NCI-H2081 (cell line): ENCODE measurements at places on chromosomes 7 and 10.

DNA sequence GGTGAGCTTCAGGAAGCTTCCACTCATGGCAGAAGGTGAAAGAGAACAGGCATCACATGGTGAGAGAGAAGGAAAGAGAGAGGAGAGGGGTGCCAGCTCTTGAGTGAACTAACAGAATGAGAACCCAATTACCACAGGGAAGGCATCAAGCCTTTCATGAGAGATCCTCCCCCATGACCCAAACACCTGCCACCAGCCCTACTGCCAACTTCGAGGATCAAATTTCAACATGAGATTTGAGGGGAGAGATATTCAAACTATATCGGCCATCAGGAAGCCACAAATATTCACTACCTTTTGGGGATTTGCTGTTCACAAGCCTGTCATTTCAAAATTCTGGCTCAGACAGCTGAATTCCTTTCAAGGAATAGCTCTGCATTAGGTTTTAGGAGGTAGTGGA lies 39.9 kb upstream of the SMNDC1 start:
- no peak for DNase-seq

DNA sequence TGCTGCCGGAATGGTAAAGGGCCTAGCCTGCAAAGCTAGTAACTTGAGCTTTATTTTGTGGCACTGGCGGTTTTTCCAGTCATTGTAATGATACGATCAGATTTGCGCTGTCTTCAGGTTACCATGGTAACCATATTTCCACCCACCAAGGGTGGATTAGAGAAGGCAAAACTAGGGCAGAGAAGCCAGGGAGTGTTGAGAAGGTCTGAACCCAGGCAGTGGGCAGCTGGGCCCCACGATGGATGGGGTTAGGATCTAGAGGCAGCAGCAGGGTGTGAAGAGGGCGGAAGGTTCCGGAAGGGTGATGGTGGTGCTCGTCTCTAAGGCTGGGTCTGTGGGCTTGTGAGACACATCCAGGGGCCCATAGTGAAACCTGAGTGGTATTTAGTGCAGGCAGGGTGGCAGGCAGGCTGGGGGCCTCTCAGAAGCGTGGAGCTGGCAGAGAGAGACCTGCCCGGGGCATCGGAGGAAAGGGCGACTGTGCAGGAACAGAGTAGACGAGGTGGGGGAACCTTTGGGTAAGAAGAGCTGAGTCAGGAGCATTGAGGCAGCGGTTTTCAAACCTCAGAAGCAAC lies 87.9 kb upstream of the GTF2I start:
- no peak for DNase-seq

DNA sequence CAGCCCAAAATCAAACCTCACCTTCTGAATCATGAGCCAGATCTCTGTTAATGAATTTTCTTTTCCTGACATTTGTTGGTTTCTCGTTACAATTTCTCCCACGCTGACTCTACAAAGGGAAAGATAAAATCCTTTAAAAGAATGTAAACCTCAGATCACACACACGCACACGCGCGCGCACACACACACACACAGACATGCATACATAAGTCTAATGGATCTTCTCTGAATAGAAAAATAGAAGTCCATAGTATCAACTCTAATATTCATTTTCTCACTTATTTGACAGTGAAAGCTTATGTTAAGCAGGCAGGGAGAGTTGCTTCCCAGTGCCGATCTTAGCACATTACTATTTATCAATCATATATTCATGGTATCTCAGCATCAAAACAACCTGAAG lies 1.4 kb downstream of the ETV1 start:
- peak; percentile 61 for DNase-seq

GRCh38 chr10:128049226-128050120 lies 76.8 kb downstream of the MKI67 start:
- DNase-seq, result no peak

DNA sequence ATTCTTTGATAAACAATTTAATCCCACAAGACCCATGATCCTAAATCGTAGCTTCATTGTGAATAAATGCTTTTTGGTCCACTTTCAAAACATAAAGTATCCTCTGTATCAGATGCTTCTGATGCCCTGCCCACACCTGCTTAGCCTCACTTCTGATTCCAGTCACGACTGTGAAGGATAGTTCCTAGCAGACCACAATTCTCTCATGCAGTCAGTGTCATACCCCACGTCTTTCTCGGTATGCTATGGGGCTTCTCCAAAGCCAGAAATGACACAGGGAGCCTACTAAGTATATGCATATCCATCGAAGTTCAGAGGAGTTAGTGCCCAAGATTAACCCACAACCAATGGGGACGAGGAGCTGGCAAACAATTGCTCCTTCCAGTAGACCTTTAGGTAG lies 27.6 kb upstream of the CTNNA3 start:
- DNase-seq, result no peak

- DNase-seq, result no peak
Measured at GRCh38 chr10:118035354-118036005, 11.3 kb downstream of the RAB11FIP2 start.

- DNase-seq, result no peak
Measured at GRCh38 chr7:106282852-106283251, 1.9 kb downstream of the NAMPT start.
